RWPE2 (cell line): ENCODE measurements at places on chromosomes 4 and X.
A peak's percentile ranks its signal among the peaks of the same experiment; 100 is the strongest.

DNA sequence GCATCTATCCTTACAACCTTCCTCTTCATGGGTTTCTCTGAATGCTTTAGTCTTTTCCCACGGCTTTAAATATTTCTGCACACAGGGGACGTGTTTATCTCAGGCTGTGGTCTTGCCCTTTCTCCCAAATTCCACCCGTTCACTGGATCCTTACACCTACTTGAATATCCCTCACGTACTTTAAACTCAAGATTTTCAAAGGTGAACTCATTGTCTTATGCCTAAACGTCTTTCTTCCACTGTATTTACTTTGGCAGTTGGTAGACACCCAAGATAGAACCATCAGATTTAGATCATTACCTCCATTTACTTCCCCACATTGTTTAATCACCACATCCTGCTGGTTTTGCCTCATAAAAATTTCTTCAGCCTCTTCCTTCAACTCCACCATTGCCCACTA is 269.2 kb downstream of the CBLL2 start:
- DNase-seq, result no peak
- H3K27me3 ChIP-seq, result no peaks in the 10 kb centered on the region
- H3K27ac ChIP-seq, result no peak overlapping the region
- no peaks in the 10 kb centered on the region for H3K36me3 ChIP-seq

DNA sequence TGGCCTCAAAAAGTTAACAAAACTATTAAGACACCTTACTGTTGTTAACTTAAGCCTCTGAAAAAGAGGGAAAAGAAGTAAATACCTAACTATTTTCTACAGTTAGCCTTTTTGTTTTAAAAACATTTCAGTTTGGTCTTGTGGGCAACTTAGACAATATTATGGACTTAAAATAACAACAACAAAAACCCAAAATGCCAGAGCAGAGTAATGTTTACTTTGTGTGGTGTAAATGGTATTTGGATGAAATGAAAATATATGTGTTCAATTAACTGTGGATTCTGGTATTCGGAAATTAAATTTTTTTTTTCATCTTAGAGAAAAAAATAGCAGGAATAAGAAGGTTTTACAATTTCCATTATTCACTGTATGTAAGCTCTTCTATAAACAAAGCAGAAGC is 79.6 kb upstream of the NPNT start:
- H3K27ac ChIP-seq, result no peak overlapping the region
- H3K27me3 ChIP-seq, result no peaks in the 10 kb centered on the region
- H3K36me3 ChIP-seq, result peaks cover 3% of the 10 kb centered on the region; the same call in 1 of the 2 replicates
- no peak for DNase-seq
- no peaks in the 10 kb centered on the region for H3K4me1 ChIP-seq
- no peak overlapping the region for H3K4me3 ChIP-seq

DNA sequence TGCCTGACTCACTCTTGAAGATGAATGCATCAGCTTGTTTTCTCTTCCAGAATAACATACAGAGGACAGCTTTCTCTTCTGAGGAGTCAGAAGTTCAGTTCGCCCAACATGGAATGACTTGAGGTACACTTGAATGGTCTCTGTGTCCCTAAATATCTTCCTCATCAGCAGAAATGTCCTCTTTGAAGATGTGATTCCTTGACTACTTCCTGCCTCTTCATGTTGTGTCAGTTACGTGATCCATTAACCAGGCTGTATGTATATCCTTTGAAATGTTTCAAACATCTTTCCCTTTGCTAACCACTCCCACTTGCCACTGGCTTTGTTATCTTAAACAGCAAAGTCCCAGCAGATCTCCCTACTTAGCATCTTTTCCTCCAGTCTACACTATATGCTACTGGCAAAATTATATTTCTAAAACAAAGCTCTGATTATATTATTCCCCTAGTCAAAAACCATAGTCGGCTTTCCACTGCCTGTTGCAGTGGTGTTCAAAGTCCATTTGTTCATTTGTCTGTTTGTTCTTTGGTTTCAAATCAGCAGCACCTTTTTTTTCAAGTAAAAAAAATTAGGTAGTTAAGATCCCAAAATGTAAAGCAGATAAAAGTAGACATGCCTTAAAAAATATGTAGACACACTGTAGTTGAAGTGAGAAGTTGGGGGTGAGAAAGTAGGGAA is 82.1 kb upstream of the PAK3 start:
- no peaks in the 10 kb centered on the region for H3K27me3 ChIP-seq
- H3K27ac ChIP-seq, result no peak overlapping the region
- no peak overlapping the region for H3K4me3 ChIP-seq
- H3K4me1 ChIP-seq, result no peaks in the 10 kb centered on the region
- DNase-seq, result no peak
- H3K36me3 ChIP-seq, result no peaks in the 10 kb centered on the region

DNA sequence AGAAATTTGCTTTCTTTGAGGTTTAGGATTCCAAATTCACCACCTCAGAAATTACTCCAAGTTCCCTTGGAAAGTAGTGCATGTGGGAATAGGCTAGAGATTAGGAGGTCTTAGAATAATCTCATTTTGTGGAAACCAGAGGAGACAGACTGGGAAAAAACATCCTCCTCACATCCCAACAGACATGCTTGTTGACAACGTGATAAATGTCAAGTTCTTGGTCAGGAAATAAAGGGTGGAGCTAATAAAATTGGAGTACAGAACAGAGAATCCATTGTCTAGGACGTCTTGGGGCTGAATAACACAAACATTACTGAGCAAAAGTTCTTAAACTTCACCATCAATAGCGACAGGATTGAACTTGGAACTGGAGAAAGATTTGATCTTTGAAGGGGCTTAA is 233.4 kb downstream of the PABPC4L start:
- DNase-seq, result no peak
- H3K36me3 ChIP-seq, result no peaks in the 10 kb centered on the region
- no peak overlapping the region for H3K27ac ChIP-seq
- no peaks in the 10 kb centered on the region for H3K27me3 ChIP-seq
- no peaks in the 10 kb centered on the region for H3K4me1 ChIP-seq
- no peak overlapping the region for H3K4me3 ChIP-seq

DNA sequence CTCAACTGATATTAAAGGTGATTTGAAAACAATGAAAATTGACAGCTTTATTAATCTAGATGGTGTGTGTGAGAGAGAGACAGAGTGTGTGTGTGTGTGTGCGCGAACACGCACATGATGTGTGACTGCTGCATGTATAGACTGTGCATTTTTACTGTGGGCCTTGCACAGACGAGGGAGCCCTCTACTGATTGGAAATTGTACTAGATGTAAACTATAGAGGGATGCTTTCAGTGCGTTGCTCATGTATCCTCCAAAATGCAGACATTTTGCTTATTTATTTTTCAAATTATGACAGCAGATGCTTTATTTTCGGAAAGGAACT is 168.4 kb upstream of the GK2 start:
- no peaks in the 10 kb centered on the region for H3K36me3 ChIP-seq
- no peak for DNase-seq
- H3K27me3 ChIP-seq, result no peaks in the 10 kb centered on the region
- H3K27ac ChIP-seq, result no peak overlapping the region
- no peaks in the 10 kb centered on the region for H3K4me1 ChIP-seq
- H3K4me3 ChIP-seq, result no peak overlapping the region

DNA sequence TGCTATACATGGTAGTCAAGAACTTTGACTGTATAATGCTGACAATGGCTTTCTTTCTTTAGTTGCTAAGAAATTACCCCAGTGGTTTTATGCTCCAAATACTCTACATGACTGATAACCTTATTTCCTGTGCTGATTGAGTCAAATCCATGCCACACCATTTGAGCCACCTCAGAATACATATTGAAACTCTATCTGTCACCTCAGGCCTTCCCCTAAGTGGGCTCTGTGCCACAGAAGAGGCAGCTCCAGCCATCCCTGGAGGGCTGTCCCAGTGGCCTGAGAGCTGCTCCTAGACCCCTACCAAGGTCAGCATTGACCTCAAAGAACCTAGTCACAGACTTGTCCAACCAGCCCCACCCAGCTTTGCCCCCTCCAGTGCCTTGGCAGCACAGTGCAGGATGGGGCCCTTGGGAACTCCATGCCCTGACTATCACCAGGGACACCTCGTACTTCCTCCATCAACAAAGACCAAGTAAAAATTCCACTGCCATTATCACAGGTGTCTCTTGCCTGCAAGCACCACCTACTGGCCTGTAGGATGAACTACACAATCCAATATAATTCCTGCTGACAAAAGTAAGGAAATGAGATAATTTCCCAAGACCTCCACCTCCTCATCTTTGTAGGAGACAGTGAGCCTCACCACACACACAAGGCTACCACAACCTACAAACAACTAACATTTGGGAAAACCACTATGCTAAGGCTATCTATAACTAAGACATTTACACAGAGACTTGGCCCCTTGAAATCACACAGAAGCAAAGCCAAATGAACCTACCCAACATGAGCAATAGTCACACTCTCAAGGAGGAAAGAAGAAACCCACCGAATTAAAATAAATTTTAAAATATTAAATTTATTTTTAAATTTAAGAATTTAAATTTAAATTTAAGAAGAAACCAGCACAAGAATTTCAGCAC is 239.9 kb downstream of the NKX6-1 start:
- no peak overlapping the region for H3K4me3 ChIP-seq
- H3K27ac ChIP-seq, result no peak overlapping the region
- no peaks in the 10 kb centered on the region for H3K4me1 ChIP-seq
- H3K27me3 ChIP-seq, result no peaks in the 10 kb centered on the region
- H3K36me3 ChIP-seq, result no peaks in the 10 kb centered on the region

GRCh38 chr4:6268650-6269615 is 717 bp upstream of the WFS1 start:
- H3K4me3 ChIP-seq, result no peak overlapping the region
- no peaks in the 10 kb centered on the region for H3K36me3 ChIP-seq

- H3K27me3 ChIP-seq, result no peaks in the 10 kb centered on the region
- no peak for DNase-seq
- no peak overlapping the region for H3K27ac ChIP-seq
Observed at GRCh38 chr4:8058031-8058479, 100.6 kb downstream of the ABLIM2 start.

DNA sequence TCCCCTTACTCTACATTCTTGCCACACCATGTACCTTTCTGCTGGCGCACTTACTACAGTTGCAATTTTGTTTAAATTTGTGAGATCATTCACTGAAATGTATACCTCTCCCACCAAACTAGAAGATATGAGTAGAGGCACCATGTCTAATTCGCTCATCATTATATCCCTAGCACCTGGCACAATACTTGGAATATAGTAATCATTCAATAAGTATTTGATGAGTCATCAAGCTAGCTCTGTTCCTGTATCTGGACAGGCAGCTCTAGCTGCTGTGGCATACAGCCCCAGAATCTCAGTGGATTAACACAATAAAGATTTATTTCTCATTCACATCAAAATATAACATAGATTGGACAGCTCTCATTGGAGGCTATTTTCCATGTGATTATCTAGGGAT is 245.9 kb downstream of the IDS start:
- no peak overlapping the region for H3K4me3 ChIP-seq

- no peak overlapping the region for H3K4me3 ChIP-seq
- H3K27me3 ChIP-seq, result no peaks in the 10 kb centered on the region
- H3K4me1 ChIP-seq, result no peaks in the 10 kb centered on the region
- no peaks in the 10 kb centered on the region for H3K36me3 ChIP-seq
- DNase-seq, result no peak
Observed at GRCh38 chrX:43225626-43226328, 430.3 kb upstream of the MAOA start.

DNA sequence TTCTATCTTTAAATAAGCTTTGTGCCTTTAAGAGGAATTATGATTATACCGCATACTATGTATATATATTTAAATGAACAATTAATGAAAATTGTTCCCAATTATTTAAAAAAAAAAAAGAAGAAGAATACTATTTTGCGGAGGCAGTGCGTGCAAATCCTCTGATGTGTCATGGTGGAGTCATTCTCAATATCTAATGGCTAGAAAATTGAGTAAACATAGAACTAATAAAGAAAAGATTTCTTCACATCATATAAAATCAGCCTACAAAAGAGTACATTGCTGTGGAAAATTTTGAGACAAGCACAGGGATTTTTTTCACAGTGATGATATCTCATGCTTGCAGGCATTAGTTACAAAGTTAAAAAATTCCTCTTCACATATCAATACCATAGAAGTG is 2.6 kb upstream of the EREG start:
- peak overlapping the region; percentile 99 for H3K27ac ChIP-seq
- H3K4me1 ChIP-seq, result peaks cover 55% of the 10 kb centered on the region
- DNase-seq, result no peak
- no peaks in the 10 kb centered on the region for H3K27me3 ChIP-seq
- peaks cover 15% of the 10 kb centered on the region for H3K36me3 ChIP-seq
- no peak overlapping the region for H3K4me3 ChIP-seq

GRCh38 chr4:170097681-170098080 is 7.9 kb upstream of the AADAT start:
- H3K4me1 ChIP-seq, result no peaks in the 10 kb centered on the region
- no peak overlapping the region for H3K4me3 ChIP-seq
- H3K36me3 ChIP-seq, result no peaks in the 10 kb centered on the region
- DNase-seq, result no peak
- H3K27me3 ChIP-seq, result no peaks in the 10 kb centered on the region

GRCh38 chrX:150486011-150486410 is 82.4 kb upstream of the MTM1 start:
- no peak overlapping the region for H3K4me3 ChIP-seq

GRCh38 chr4:39323821-39324220 is 42.3 kb downstream of the RFC1 start:
- no peak for DNase-seq
- no peak overlapping the region for H3K4me3 ChIP-seq
- H3K4me1 ChIP-seq, result peaks cover 22% of the 10 kb centered on the region

GRCh38 chr4:189613207-189613606 is 327.5 kb upstream of the FRG1 start:
- H3K27me3 ChIP-seq, result no peaks in the 10 kb centered on the region
- DNase-seq, result no peak
- no peaks in the 10 kb centered on the region for H3K36me3 ChIP-seq
- H3K4me1 ChIP-seq, result no peaks in the 10 kb centered on the region
- no peak overlapping the region for H3K27ac ChIP-seq

GRCh38 chr4:143391261-143391660 is 54.6 kb downstream of the GAB1 start:
- H3K27me3 ChIP-seq, result no peaks in the 10 kb centered on the region
- no peak overlapping the region for H3K27ac ChIP-seq
- no peak overlapping the region for H3K4me3 ChIP-seq
- H3K4me1 ChIP-seq, result peaks cover 21% of the 10 kb centered on the region
- no peaks in the 10 kb centered on the region for H3K36me3 ChIP-seq

GRCh38 chr4:3807822-3808496 is 41.8 kb downstream of the ADRA2C start:
- H3K27ac ChIP-seq, result no peak overlapping the region
- H3K27me3 ChIP-seq, result peaks cover 33% of the 10 kb centered on the region
- no peak for DNase-seq

- no peaks in the 10 kb centered on the region for H3K36me3 ChIP-seq
- no peak overlapping the region for H3K27ac ChIP-seq
- H3K27me3 ChIP-seq, result no peaks in the 10 kb centered on the region
- H3K4me3 ChIP-seq, result no peak overlapping the region
Observed at GRCh38 chr4:118360106-118360505, 7.3 kb upstream of the PRSS12 start.

GRCh38 chr4:137310593-137311490 is 221.5 kb downstream of the PCDH18 start:
- H3K27ac ChIP-seq, result no peak overlapping the region
- peaks cover 4% of the 10 kb centered on the region for H3K4me1 ChIP-seq
- no peaks in the 10 kb centered on the region for H3K27me3 ChIP-seq
- no peak for DNase-seq

GRCh38 chrX:146755214-146755613 is 54.4 kb upstream of the CXorf51B start:
- DNase-seq, result no peak
- H3K36me3 ChIP-seq, result no peaks in the 10 kb centered on the region
- H3K27me3 ChIP-seq, result no peaks in the 10 kb centered on the region
- no peak overlapping the region for H3K27ac ChIP-seq
